ENCODE measurements at places on chromosomes 12 and 14.

DNA sequence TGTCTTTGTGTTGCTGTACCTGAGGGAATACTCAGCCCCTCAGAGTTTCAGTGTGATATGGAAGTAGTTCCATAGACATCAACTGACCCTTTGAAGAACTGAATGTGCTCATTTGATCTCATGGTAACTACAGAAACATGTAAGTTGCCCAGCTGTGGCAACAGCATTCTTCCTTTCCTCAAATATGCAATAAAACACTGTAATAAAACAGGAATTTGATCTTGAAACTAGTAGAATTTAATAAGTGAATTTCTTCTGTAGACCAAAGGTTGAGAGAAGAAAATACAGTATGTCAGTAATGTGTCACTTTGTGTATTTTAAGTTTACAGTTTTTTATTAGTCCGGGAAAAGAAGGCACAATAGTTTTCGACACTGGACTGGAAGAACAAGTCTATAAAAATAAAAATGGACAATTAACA is 31.9 kb downstream of the KCTD10 start:
- DNase-seq, result no peak

DNA sequence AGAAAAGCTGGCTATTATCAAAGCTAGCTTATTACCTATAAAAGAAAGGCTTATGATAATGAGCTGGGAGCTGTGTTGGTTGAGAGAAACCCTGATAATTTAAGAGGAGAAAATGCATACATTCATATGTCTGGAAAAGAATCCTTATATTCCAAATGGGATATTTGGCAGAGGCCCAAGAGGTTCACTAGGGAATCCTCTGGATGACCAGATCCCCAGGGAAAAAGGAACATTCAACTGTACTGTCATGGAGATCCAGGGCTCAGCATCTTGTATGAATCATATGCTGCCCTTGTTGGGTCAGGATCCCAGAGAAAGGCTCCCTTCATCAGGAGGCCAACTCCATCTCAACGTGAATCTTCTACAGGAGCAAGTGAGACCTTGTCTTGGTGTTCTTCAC is 16.6 kb upstream of the FBXO34 start:
- DNase-seq, result no peak

DNA sequence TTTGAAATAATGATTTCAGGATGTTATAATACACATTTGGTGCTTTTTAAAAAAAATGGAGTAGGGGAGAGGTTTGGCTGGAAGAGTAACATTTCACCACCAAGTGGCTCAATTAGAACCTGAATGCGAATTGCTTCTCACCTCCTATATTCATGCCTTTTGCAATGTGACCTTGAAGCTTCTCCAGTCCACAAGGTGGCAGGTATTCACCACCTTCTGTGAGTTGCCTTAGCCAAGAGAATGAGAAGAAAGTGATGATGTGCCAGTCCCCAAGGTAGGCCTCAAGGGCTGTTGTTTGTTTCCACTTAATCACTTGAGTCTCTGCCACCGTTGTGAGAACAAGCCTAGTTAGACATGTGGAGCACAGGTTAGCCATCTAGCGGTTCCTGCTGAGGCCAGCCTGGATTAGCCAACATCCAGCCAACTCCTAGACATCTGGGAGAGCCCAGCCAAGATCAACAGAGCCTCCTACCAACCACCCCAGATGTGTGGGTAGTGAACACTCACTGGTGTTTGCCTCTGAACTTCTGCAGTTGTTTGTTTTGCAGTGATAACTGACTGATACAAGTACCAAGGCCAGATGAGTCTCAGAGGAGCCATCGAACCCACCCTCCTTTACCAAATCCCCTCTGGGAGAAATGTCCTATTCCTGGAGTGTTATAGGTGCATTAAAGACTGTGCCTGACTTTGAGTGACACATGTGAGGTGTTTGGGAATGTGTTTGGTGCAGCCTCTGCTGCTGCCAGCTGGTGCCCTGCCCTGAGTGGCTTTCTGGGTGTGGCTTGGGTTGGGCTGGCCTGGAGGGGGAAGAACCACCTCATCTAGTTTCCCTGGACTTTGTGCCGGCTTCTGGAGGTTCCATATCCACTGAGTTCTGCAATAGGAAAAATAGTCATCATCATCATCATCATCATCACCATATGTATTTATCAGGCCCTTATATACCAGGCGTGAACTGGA is 132.5 kb upstream of the RFLNA start:
- DNase-seq, result no peak

DNA sequence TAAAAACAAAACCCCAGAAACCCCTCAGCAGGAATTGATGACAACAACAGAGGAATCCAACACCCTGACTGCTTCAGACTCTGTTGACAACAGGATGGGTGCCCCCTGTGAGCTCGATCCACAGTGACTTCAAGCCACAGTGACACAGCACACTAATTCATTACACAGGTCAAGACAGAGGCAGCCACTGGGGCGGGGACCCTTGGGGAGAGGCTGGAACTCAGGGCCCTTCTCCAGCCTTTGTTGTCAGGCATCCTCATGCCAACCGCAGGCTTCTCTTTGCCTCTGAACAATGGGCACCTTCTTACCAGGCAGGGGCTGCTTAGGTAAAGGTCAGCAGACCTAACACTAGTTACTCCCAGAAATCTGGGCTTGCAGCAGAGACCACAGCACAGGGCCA is 37.6 kb downstream of the ACADS start:
- no peak for DNase-seq

GRCh38 chr14:69572841-69573135 is 1.9 kb downstream of the CCDC177 start:
- no peak for DNase-seq

- DNase-seq, result no peak
Observed at GRCh38 chr12:107938446-107938845, 163.9 kb downstream of the ASCL4 start.

DNA sequence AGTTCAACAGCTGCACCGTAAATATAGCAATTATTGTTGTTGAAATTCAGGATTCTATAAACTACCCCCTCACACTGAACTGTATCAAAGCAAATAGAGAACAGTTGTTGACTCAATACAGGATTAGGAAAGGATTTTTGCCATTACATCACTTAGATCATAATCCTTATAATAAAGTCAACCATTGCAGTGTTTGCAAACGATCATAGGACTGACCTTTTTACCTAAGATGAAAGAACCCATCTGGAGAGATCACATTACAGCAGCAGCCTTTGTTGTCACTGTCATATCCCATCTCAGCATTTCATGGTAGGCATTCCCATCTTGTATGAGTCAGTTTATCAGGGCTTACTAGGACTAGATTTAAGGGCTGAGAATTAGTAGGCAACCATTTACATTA is 96.1 kb downstream of the IPO8 start:
- DNase-seq, result no peak

DNA sequence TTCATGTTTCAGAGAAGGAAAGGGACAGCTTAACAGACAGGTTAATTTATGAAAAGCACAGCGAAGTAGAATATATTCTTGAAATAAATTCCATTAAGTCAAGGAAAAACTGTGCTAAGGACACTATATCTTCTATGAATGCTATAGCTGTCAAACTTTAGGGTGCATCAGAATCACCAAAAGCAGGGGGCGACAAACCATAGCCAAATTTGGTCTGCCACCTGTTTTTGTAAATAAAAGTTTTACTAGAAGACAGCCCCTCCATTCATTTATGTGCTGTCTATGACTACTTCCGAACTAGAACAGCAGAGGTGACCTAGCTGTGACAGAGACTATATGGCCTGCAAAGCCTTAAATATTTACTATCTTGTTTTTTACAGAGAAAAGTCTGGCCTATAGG is 25.9 kb downstream of the PPP4R3A start:
- DNase-seq, result no peak

- DNase-seq, result peak; percentile 45
Observed at GRCh38 chr12:101713059-101713682, 15.7 kb downstream of the CHPT1 start.

DNA sequence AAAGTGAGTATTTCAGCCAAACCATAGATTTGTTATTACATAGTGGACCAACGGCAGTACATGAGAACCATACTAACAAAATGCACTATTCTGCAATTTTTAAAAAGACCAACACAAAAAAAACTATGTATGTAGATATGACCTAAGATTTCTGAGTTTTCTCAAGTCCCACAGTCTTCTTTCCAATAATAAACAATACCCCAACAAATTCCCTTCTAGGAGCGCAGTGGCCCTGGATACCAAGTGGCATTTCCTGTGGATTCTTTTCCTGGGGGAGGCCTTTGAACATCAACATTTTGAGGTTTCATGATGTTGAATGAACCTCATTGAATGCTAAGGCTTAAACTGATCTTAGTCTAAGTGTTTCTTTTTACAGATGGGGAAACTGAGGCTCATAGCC is 210.5 kb downstream of the BCAT1 start:
- no peak for DNase-seq

- no peak for DNase-seq
Observed at GRCh38 chr14:76696791-76697190, 64.5 kb upstream of the VASH1 start.

GRCh38 chr14:30389134-30389876 is 169.7 kb upstream of the G2E3 start:
- no peak for DNase-seq

DNA sequence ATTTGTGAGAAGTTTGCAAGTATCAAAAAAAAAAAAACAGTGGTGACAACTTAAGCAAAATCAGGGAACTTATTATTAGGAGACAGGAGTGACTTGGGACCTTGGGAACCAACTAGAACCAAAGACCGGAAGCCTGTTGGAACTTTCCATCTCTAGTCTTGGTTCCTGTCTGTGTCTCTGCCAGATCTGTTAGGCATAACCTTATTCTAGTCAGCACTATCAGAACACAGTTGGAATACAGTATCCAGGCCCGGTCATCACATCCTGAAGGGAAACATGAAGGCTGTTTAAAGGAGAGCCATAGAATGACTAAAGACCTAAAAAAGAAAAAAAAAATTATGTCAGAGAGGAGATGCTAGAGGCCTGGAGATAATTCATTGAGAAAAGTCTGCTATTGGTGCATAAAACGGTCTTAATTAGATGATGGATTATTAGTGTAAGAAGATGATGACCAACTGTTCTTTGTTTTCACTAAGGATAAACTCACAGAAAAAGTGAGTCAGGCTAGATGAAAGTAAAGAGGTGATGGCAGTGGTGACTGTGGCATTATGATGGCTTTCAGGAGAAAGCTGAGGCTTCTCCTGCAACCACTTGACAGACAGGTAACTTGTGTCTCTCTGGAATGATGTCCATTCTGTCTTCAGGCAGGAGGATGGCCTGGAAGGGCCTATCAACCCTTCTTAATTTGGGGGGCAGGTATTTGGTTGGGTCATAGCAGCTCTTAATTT is 28.2 kb downstream of the DACT1 start:
- DNase-seq, result no peak

DNA sequence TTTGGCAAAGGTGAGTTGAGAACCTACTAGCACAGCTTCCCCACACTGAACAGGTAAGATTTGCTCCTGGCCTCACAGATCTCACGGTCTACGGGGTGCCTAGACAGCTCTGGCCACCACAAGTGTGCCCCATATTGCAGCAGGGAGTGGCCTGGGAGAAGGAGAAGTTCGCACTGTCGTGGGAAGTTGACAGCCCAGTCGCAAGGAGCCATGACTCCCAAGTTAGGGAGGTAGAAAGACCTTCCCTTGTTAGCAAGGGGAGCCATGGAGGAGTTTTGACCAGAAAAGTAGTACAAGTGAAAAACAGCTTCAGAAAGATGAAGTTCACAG is 316.3 kb downstream of the BCL11B start:
- DNase-seq, result no peak

GRCh38 chr14:100677152-100677551 is 49.5 kb upstream of the DLK1 start:
- no peak for DNase-seq

All from midbrain (tissue), 1 donor.